CD14-positive monocyte (primary cell): ENCODE measurements at places on chromosomes 2 and 18.

- DNase-seq: no peak
Measured at GRCh38 chr2:144679942-144680341, 160.0 kb upstream of the ZEB2 start.

- DNase-seq: no peak
Measured at GRCh38 chr2:26792720-26793119, 6.9 kb downstream of the CENPA start.

DNA sequence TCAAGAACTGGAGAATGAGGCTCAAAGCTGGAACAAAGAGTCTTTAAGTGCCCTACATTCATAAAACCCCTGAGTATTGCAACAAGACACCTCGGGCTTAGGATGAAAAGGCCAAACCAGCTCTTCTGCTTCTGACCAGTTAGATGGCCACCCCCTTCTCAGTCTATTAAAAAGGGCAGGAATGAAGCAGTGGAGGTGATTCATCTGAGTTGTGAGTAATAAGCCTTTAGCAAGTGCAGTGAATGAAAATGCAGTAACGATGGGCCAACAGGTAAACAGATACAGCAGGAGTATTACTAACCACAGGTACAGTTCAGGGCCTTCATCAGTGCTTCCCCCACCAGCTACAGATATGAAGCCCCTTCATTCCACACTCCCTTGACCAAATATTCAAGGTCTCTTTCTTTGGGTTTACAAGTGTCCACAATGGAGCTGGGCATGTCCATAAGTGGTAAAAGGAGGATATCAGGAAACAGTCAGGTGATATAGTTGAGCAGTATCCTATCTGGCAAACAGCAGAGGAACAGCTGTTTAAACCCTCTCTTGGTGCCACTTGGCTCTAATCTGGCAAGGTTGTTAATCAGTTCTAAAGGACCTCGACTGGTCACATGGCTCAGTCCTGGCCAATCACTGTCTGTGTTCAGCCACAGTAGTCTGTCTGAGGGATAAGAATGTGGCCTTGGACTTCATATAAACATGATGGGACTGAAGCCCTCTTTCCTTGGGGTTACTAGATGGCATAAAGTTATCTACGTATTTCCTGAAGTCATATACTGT lies 17.8 kb downstream of the SERPINB13 start:
- DNase-seq: no peak

- DNase-seq: no peak
Measured at GRCh38 chr2:161415034-161415986, 787 bp upstream of the TBR1 start.
